A549 treated with Hydrocortisone at 1 μM for 4 hours (cell line): ENCODE measurements at places on chromosomes 3 and 15. TPM values are rescaled to one million over a fixed set of nuclear protein-coding genes. Genes with fewer than 3 reads are reported as not detected.

Gene ACAN
- total RNA-seq = 0.51 to 1.2 TPM (median 0.93 TPM) in 5 replicates

Gene GXYLT2
- total RNA-seq = 0.87 to 1.2 TPM (median 1.1 TPM) in 5 replicates

Gene CFAP92
- total RNA-seq = not detected in 5 replicates

Gene CCR2
- total RNA-seq = not detected in 5 replicates

Gene FAH
- 31.4 to 35.0 TPM (median 32.5 TPM) in 5 replicates for total RNA-seq

Gene MED12L
- total RNA-seq = 0.31 to 0.45 TPM (median 0.37 TPM) in 5 replicates

Gene PLA1A
- 0.25 to 0.51 TPM (median 0.43 TPM) in 5 replicates for total RNA-seq

Gene GTF2E1
- 12.0 to 17.5 TPM (median 13.0 TPM) in 5 replicates for total RNA-seq

Gene CHRM5
- 0.02 to 0.05 TPM (median 0.03 TPM) in 3 of 5 replicates, not detected in the others for total RNA-seq

Gene IP6K2
- total RNA-seq = 48.8 to 54.4 TPM (median 52.6 TPM) in 5 replicates

Gene GASK1A
- not detected in 5 replicates for total RNA-seq
